Lower lobe of right lung (tissue), 2 donors: ENCODE measurements at places on chromosomes 1 and 21. TPM values are rescaled to one million over a fixed set of nuclear protein-coding genes. Genes with fewer than 3 reads are reported as not detected.

OR2G6 gene
- not detected for total RNA-seq

RPL11 gene
- 959 TPM for total RNA-seq

DNA sequence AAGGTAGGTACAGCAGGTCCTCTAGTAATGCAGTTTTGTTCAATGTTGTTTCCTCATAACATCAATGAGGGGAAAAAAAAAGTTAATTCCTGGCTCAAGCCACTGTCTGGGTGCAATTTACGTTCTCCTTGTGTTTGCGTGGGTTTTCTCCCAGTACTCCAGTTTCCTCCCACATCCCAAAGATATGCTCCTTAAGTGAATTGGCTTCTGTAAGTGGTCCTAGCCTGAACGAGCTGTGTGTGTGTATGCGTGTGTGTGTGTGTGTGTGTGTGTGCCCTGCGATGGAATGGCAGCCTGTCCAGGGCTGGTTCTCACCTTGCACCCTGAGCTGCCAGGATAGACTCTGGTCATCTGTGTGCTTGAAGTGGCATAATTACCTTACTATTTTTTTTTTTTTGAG is 332.0 kb downstream of the PDE4B start:
- no peak for DNase-seq

- DNase-seq, result no peak
Measured at GRCh38 chr21:38476385-38476784, 21.9 kb downstream of the ERG start.

DNA sequence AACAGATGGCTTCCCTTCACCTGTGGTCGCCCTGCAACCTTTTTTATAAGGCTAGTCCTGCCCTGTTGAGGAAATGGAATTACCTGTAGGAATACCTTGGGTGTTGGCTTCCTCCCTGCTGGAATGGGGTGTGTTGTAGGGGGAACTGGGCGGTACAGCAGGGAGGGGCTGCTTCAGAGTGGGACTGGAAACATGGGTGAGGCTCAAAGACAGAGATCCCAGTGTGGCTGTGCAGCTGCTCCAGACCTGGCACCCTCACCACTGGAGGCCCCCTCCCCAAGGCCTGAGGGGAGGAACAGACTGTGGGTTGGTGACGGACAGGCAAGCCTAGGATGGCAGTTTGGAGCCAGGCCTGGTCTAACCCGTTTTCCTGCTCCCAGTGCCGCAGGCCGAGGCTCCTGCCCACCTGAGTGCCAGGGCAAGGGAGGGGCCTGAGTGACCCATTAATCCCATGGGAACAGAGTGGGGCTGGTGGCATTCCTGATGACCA is 4.5 kb downstream of the EFNA3 start:
- no peak for DNase-seq

GRCh38 chr1:205216588-205216987 is 5.1 kb upstream of the DSTYK start:
- DNase-seq, result no peak

DNA sequence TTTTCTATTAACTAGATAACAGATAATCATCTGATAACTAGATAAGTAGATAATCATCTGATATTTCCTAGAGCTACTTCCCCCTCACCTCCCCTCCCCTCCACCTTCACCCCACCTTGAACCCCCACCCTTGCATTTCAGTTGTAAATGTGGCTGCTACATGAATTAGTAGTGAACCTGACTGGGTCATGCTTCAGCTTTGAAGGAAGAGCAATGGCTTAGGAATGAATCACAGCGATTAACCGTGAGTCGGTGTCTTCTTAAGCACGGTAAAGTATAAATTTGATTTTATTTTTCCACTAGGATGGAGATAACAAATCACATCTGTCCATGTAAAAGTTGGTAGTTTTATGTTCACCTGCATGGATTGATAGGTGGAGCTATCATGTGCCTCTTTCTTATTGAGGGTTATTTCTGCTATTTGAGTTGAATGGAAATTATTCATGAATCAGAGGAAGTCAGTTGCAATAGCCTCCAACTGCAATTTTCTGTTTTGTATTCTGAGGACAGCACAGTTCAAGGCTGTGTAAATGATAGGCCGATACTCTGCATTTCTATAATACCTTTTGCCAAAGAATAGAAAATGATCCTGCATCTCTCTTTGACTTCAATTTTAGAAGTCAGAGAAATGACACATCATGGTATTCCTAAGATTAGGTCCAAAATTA is 235.0 kb downstream of the PTGER3 start:
- DNase-seq, result no peak

GRCh38 chr21:38908537-38908936 is 102.8 kb downstream of the ETS2 start:
- no peak for DNase-seq

- DNase-seq, result no peak
Measured at GRCh38 chr1:25757846-25758185, 42.2 kb upstream of the SELENON start.

SESN2 gene
- total RNA-seq, result 13.1 TPM

DNA sequence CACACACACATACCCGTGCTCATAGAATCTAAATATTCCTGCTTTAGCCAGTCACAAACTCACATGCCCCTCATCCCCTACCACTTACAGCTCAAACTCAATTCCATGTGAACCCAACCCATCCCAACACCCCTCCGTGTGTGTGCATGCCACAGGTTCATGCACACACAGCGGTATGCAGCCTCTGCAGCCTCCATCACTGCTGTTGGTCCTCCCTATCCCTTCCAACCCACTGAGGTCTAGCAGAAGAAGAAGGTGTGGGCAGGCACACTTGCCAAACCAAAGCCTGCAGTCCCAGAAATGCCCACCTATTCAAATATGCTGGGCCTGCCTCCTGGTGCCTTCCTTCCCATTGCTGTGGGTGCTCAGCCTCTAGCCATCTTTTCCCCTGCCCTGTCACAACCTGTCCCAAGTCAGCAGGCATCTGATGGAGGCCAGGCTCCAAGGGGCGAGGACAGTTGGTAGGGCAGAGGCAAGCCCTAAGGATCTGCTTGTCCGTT is 26.2 kb downstream of the SLC2A1 start:
- no peak for DNase-seq

TRABD2B gene
- 1.8 TPM for total RNA-seq
